ENCODE measurements at places on chromosomes 2 and 18.

- no peak for DNase-seq
Observed at GRCh38 chr2:101734505-101735165, 37.1 kb downstream of the MAP4K4 start.

GRCh38 chr2:201157694-201158093, 25.2 kb upstream of the CASP10 start:
- peak; percentile 79 for DNase-seq

GRCh38 chr2:102070058-102070642, 72.4 kb upstream of the IL1R1 start:
- no peak for DNase-seq

DNA sequence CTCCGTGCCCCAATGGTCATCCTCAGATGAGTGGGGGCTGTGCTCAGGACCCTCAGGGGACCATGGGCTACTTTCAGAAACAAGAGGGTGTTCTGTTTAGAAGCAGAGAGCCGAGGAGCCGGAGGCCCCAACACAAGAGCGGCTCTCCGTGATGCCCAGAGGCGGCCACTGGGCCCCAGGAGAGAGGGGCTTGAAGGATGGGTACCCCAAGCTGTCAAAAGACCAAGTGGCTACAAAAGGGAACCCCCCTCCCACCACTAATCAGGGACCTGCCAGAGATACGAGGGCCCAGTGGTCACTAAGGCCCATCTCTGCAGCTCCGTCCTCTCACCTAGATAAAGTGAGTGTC, 93.6 kb downstream of the HDAC4 start:
- no peak for DNase-seq

DNA sequence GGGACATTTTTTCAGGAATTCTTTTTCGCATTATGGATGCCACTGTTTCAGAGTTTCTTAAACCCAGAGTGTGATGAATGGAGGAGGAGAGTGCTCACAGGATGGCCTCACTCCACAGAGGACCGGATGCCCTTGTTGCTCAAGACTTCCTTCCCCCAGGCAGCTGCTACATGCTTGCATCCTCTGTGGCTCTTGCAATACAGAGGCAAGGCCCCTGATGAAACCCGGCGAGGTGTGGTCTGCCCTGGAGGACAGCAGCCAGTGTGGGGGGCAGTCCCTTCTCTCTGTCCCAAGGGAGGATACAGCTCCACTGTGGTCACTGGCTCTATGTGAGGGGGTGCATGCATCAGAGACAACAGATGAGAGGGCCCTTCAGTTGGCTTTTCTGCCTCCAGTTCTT, 109.6 kb downstream of the SH3RF3 start:
- peak; percentile 96 for DNase-seq

All from GF-D8 (cell line).